SJCRH30 (cell line): ENCODE measurements at places on chromosomes 5 and 9. TPM values are rescaled to one million over a fixed set of nuclear protein-coding genes. Genes with fewer than 3 reads are reported as not detected.
A peak's percentile ranks its signal among the peaks of the same experiment; 100 is the strongest.

Gene RLN2
- total RNA-seq = not detected in 2 replicates

Gene PLPP7
- 1.8 TPM in 2 replicates for total RNA-seq

Gene PTPN3
- total RNA-seq = 6.3 and 8.1 TPM in 2 replicates

Gene PCDHGB3
- total RNA-seq = 5.2 and 7.4 TPM in 2 replicates

Gene MYMK
- 1.1 and 2.0 TPM in 2 replicates for total RNA-seq

Gene INIP
- total RNA-seq = 36.4 and 43.8 TPM in 2 replicates

Gene SCGB3A1
- not detected in 2 replicates for total RNA-seq

Gene AP3S1
- 139 and 141 TPM in 2 replicates for total RNA-seq

Gene CDKN2A
- total RNA-seq = 107 and 128 TPM in 2 replicates

DNA sequence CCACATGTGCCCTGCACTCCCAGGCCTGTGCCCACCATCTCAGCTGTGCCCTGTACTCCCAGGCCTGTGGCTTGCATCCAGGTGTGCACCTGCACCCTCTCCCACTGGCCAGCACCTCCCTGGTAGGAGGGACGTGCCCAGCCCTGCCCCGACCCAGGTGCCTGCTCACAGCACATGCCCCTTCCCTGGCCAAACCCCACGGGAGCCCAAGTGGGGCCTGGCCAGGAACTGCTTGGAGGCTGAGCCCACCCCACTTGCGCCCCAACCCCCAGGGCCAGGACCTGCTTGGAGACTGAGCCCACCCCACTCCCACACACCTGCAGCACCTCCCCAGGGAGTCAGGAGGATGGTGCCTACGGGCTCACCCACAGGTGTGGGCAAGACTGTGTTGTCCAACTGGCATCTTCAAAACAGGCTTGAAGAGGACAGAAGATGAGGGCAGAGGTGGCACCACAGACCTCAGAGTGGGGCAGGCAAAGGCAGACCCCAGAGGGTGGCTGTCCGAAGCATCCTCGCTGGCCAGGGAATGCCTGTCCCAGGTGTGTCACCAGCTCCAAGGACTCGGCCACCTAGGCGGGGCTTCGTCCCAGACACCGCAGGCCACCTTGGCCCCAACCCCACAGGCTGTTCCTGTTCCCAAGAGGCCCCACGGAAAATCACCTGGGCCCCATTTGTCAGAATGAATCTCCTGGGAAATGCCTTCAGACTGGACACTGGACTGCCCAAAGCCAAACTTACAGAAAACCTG, 10.8 kb downstream of the ZDHHC11B start:
- DNase-seq = no peak
- H3K27me3 ChIP-seq = no peaks in the 10 kb centered on the region
- H3K4me1 ChIP-seq = no peaks in the 10 kb centered on the region
- no peak overlapping the region for H3K4me3 ChIP-seq
- no peaks in the 10 kb centered on the region for H3K36me3 ChIP-seq

GRCh38 chr9:89564346-89564878, 40.4 kb upstream of the GADD45G start:
- H3K4me3 ChIP-seq = no peak overlapping the region
- no peaks in the 10 kb centered on the region for H3K4me1 ChIP-seq
- no peak overlapping the region for H3K27ac ChIP-seq
- DNase-seq = peak; percentile 84
- no peaks in the 10 kb centered on the region for H3K36me3 ChIP-seq

- H3K36me3 ChIP-seq = no peaks in the 10 kb centered on the region
- H3K27me3 ChIP-seq = no peaks in the 10 kb centered on the region
- peaks cover 10% of the 10 kb centered on the region; the same call in 1 of the 2 replicates for H3K4me1 ChIP-seq
- H3K27ac ChIP-seq = no peak overlapping the region
- no peak overlapping the region for H3K4me3 ChIP-seq
Measured at GRCh38 chr5:143554187-143554717, 150.8 kb upstream of the NR3C1 start.

GRCh38 chr9:110064803-110065202, 143.2 kb downstream of the C9orf152 start:
- no peaks in the 10 kb centered on the region for H3K27me3 ChIP-seq
- H3K27ac ChIP-seq = no peak overlapping the region
- peaks cover 5% of the 10 kb centered on the region for H3K4me1 ChIP-seq
- no peak for DNase-seq

GRCh38 chr9:122262073-122262472, 2.6 kb downstream of the RBM18 start:
- no peak overlapping the region for H3K27ac ChIP-seq
- DNase-seq = no peak

GRCh38 chr9:117458066-117458465, 43.2 kb upstream of the ASTN2 start:
- H3K4me3 ChIP-seq = no peak overlapping the region
- peaks cover 35% of the 10 kb centered on the region for H3K4me1 ChIP-seq
- no peak for DNase-seq
- no peaks in the 10 kb centered on the region for H3K27me3 ChIP-seq
- H3K36me3 ChIP-seq = no peaks in the 10 kb centered on the region

GRCh38 chr9:101226803-101227202, 158.0 kb downstream of the BAAT start:
- no peak overlapping the region for H3K4me3 ChIP-seq
- no peaks in the 10 kb centered on the region for H3K36me3 ChIP-seq
- no peak overlapping the region for H3K27ac ChIP-seq
- DNase-seq = no peak
- no peaks in the 10 kb centered on the region; the same call in 1 of the 2 replicates for H3K27me3 ChIP-seq
- no peaks in the 10 kb centered on the region for H3K4me1 ChIP-seq

DNA sequence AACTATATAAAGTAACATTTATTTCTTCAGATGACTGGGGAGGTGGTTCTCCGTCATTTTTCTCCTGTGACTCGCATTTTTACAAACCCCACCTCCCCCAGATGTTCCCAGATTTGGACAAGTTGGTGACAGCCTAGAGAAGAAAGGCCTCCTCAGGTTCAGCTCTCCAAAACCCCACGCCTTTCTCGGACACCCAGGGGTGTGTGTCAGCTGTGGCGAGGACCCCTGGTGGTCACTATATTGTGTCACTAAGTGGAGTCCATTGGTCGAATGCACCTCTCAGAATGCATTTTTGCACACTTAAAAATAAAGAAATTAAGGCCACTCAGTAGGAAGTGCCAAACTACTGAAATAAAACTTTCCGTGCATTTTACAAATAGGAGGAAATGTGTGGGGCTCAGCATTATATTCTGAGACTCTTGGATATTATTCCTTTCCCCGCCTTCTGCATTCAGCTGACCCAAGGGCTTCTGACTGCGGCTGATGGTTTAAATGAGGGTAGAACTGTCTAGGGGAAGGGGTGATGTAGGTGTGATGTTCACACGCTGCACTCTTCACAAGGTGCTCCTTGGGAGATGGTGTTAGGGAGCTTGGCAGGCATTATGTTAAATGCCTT, 47.6 kb downstream of the ACO1 start:
- H3K4me1 ChIP-seq = no peaks in the 10 kb centered on the region
- H3K27me3 ChIP-seq = no peaks in the 10 kb centered on the region
- no peak overlapping the region for H3K27ac ChIP-seq
- peaks cover 23% of the 10 kb centered on the region for H3K36me3 ChIP-seq

DNA sequence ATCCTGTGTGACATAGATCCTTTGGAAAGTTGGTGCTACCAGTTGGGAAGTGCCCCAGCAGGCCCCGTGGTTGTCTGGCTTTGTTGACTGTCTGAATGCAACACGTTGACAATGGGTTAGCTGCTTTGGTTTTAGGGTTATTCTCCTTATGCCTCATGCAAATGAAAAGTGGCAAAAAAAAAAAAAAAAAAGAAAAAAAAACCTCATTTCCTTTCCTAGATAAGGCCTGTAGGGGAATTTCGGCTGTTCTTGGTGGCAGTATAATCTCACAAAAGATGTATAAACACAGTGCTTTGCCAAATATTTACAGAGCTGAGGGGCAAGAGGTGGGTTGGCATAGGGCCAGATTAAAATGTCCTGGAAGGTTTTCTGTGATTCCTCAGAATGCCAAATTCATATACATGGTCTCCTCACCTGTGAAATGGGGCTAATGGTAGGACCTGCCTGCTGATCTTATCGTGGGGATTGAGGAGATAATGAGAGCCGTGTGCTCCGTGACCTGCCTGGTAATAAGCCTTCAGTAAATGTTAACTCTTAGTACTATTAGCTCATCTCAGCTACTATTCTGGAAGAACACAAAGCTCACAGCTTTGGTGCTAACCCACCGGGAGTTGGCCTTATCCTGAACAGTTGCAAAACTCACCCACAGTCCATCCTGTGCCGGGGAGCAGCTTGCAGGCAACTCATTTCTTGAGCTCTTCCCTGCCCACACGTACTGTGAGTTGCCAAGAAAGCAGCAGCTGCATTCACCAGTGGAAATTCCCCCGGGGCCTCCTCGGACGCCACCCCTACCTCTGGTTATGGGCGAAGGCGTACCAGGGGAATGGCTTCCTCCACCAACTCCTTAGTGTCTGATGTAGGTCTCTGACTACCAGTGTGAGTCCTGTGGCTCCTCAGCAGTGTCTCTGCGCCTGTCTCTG, 220.3 kb downstream of the NR3C1 start:
- peaks cover 20% of the 10 kb centered on the region for H3K4me1 ChIP-seq
- H3K36me3 ChIP-seq = no peaks in the 10 kb centered on the region
- peak; percentile 82 for DNase-seq
- no peaks in the 10 kb centered on the region for H3K27me3 ChIP-seq

- no peak overlapping the region for H3K27ac ChIP-seq
- H3K36me3 ChIP-seq = no peaks in the 10 kb centered on the region
- no peak overlapping the region for H3K4me3 ChIP-seq
Measured at GRCh38 chr5:86337667-86338460, 279.9 kb upstream of the COX7C start.

- H3K27me3 ChIP-seq = no peaks in the 10 kb centered on the region
- DNase-seq = no peak
- peaks cover 4% of the 10 kb centered on the region for H3K4me1 ChIP-seq
- no peak overlapping the region for H3K27ac ChIP-seq
Measured at GRCh38 chr9:134123764-134124128, 12.1 kb upstream of the WDR5 start.

- no peaks in the 10 kb centered on the region; the same call in 1 of the 2 replicates for H3K4me1 ChIP-seq
- no peaks in the 10 kb centered on the region for H3K36me3 ChIP-seq
- no peak overlapping the region for H3K27ac ChIP-seq
- no peaks in the 10 kb centered on the region for H3K27me3 ChIP-seq
- no peak for DNase-seq
Measured at GRCh38 chr5:5179597-5179996, 39.5 kb downstream of the ADAMTS16 start.

DNA sequence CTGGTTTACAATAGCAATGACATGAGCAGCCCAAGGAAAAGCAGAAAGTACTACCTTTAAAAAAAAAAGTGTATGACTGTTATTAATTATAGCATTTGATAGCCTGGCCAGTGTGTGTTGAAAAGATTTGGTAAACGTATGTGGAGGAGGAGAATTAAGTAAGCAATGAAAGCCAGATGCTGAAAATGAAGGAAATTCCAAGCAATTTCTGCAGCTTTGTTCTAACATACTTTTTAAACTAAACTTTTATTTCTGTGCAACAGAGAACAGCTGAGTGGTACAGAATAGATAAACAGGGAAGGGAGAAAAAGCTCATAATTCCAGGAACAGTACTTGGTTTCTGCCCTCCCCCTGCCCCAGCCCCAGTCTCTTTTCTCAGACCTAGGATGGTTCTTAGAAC, 252.6 kb downstream of the ADAMTSL1 start:
- no peak for DNase-seq
- no peaks in the 10 kb centered on the region for H3K4me1 ChIP-seq
- no peaks in the 10 kb centered on the region for H3K36me3 ChIP-seq
- H3K27me3 ChIP-seq = no peaks in the 10 kb centered on the region
- H3K4me3 ChIP-seq = no peak overlapping the region

- no peaks in the 10 kb centered on the region; the same call in 1 of the 2 replicates for H3K36me3 ChIP-seq
- H3K27me3 ChIP-seq = no peaks in the 10 kb centered on the region
- peaks cover 3% of the 10 kb centered on the region; the same call in 1 of the 2 replicates for H3K4me1 ChIP-seq
- peak overlapping the region; percentile 97 for H3K4me3 ChIP-seq
- H3K27ac ChIP-seq = no peak overlapping the region; the same call in 1 of the 2 replicates
Measured at GRCh38 chr5:138754699-138755057, 1.5 kb downstream of the CTNNA1 start.

- no peak overlapping the region for H3K4me3 ChIP-seq
- no peak overlapping the region for H3K27ac ChIP-seq
- peaks cover 3% of the 10 kb centered on the region; the same call in 1 of the 2 replicates for H3K4me1 ChIP-seq
- no peak for DNase-seq
- no peaks in the 10 kb centered on the region for H3K36me3 ChIP-seq
Measured at GRCh38 chr9:68585034-68585761, 44.5 kb upstream of the TMEM252 start.

DNA sequence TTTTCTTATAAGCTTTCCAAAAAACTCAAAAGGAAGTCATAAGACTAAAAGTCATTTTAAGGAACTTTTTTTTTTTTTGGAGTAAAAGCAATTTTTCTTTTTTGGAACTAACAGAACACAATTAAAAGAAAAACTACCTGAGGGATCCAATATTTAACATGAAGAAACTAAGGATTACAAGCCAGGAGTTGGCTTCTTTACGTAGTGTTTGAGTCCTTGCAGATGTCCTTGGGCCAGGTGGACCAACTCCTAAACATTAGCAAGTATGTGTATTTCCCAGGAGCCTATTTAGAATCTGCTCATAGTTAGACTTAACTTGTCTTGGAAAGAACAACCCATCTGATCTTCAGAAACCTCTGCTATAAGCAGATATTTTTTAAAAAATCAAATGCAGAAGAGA, 154.1 kb upstream of the EFNA5 start:
- no peaks in the 10 kb centered on the region for H3K36me3 ChIP-seq
- no peaks in the 10 kb centered on the region for H3K27me3 ChIP-seq
- no peak for DNase-seq
- H3K27ac ChIP-seq = no peak overlapping the region
- no peaks in the 10 kb centered on the region for H3K4me1 ChIP-seq
- no peak overlapping the region for H3K4me3 ChIP-seq

DNA sequence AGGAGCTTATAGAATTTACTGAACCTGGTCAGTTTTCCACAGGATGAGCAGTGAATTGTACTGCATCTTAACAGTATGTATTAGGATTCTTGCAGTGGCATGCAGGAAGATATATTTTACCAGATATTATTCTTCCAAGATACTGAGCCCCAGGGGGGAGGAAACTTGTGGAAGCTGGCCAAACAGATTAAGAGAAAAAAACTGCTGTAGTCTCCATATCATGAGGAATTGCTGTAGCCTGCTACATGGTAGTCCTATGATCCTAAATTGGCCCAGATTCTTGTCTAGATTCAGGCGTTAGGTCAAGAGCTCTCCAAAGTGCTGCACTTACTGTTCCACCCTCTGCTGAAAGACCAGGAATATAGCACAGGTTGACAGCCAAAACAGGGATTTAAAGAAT, 275.5 kb upstream of the TAS2R1 start:
- no peaks in the 10 kb centered on the region for H3K36me3 ChIP-seq
- no peak for DNase-seq
- peaks cover 8% of the 10 kb centered on the region; the same call in 1 of the 2 replicates for H3K4me1 ChIP-seq
- no peaks in the 10 kb centered on the region for H3K27me3 ChIP-seq

DNA sequence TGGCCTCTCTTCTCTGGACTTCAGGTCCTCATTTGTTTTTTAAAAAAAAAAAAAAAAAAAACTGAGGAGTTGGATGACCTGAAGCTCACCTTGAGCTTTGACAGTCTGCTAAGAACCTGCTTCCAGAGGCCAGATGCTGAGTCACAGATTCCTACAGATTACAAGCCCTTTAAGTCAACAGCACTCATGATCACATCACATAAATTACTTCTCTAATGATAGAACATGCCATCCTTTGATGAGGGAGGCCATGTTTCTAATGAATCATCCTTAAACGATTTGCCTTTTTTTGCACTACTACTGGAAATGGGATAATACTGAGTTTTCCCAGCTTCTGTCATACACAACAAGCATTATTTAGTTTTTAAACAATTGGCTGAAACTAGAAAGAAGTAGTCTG, 34.2 kb upstream of the MYOT start:
- DNase-seq = no peak
- no peaks in the 10 kb centered on the region for H3K36me3 ChIP-seq
- peak overlapping the region; percentile 52; the same call in 1 of the 2 replicates for H3K27ac ChIP-seq
- peaks cover 64% of the 10 kb centered on the region for H3K4me1 ChIP-seq
- no peak overlapping the region for H3K4me3 ChIP-seq

- H3K4me1 ChIP-seq = peaks cover 3% of the 10 kb centered on the region; the same call in 1 of the 2 replicates
- no peak overlapping the region for H3K27ac ChIP-seq
- H3K36me3 ChIP-seq = no peaks in the 10 kb centered on the region
Measured at GRCh38 chr5:66708368-66708767, 112.2 kb downstream of the MAST4 start.
